ENCODE measurements at places on chromosomes 5 and 9.

DNA sequence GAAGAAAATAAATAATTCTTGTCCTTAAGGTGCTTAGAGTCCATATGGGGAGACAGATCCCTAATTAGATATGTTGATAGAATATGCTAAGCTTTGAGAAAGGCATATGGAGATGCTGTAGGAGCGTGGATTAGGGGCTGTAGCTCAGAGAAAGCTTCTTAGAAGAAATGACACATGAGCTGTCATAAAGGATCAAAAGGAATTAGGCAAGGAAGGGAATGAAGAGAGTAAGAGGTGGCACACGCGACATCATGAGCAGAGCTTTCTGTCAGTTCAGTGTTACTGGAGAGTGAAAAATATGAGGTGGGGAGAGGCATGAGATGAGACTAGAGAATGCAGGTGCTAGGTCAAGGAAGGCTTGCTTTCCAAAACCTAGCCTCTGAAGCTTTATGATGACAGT lies 118.6 kb downstream of the KIAA0825 start:
- no peak for DNase-seq

GRCh38 chr9:68819065-68819464 lies 114.0 kb downstream of the PIP5K1B start:
- no peak for DNase-seq

- no peak for DNase-seq
Measured at GRCh38 chr9:77271023-77271690, 93.8 kb downstream of the VPS13A start.

GRCh38 chr9:18606281-18606680 lies 132.3 kb downstream of the ADAMTSL1 start:
- DNase-seq, result no peak

DNA sequence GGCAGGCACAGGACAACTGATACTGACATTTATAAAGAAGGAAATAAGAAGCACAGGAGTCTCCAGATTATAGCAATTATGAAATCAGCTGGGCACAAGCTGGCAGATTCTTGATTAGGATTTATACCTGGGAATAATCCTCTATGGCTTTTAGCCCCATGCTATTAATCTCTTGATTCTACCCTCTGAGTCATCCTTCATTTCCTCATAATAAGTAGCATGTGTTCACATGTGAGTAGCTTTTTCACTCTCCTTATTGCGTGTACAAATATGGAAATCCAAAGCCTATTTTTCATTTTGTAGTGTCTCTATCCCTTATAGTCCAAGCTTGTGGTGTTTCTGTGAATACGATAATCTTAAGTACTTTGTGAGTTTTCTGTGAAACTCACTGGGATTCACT lies 185.0 kb upstream of the PRLR start:
- DNase-seq, result no peak

DNA sequence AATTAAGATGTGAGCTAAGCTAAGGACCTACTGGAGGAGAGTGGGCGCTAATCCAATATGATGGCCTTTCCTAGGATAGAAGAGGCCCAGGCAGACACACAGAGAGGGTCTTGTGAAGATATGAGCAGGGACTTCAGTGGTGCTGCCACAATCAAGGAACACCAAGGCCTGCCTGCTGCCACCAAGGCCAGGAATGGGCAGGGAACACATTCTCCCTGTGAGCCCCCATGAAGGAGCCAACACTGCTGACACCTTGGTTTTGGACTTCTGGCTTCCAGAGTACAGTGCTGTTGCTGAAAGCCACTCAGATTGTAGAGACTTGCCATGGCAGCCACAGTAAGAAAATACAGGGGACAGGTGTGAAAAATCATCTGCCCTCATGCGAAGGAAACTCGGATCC lies 73.1 kb upstream of the IRX1 start:
- DNase-seq, result no peak

DNA sequence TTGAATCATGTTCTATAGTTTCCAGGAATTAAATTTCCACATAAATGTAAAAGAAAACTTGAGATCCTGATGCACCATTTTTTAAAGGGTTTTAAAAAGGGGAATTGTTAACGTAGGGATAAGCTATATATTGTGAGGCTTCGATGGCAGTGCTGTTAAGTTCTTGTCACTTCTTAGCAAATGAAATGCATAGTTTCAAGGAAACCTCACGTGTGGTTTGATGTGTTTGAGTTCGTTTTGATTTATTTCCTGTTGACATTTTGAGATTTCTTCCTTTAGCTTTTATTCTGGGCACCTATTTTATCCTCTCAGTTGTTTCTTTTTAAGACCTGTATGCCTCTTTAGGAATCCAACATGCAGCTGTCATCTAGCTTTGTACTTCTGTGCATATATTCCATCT lies 301.0 kb downstream of the DOCK8 start:
- DNase-seq, result no peak

DNA sequence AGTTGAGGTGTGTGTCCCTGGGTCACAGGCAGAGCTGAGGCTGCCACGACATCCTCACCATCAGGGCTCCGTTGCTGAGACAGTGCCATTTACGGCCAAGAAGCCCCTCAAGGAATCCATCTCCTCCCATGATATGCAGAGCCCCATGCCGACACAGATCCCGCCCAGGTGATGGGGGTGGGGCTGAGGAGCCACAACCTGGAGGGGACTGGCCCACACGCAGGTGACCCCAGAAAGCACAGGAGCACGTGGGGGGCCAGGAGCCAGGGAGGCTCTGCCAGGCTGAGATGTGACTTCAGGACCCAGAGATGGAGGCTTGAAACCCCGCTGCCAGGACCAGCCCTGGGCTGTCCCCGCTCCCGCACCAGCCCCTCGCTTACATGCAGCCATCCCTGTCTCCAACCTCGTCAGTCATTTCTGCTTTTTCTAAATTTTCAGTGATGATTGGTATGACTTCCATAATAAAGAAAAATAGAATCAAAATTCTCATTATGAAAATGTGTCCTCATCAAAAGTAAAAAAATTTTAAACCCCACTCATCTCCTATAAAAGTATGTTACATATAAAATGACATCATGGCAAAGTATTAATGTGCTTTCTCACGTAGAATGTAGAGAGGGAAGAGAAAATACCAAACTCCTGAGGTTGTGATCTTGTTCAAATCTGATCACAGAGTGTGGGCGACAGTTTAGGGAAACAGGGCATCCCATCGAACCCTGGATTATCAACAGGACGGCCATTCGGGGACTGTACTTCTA lies 98.0 kb upstream of the SARDH start:
- DNase-seq, result no peak
